ENCODE measurements at places on chromosomes 13 and 19.

DNA sequence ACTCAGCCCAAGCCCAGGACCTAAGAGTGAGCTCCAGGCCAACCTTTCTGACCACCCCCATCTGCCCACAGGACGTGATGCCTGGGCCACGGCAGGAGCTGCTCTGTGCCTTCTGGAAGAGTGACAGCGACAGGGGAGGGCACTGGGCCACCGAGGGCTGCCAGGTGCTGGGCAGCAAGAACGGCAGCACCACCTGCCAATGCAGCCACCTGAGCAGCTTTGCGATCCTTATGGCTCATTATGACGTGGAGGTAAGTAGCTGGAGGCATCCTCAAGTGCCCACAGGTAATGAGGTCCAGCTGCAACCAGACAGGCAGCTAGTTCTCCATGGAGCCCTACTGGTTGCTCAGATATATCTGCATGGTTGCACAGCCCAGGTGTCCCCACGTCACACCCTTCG, 14.8 kb downstream of the DDX39A start:
- no peak for DNase-seq

- DNase-seq: no peak
Measured at GRCh38 chr13:91771229-91771628, 372.8 kb downstream of the GPC5 start.

DNA sequence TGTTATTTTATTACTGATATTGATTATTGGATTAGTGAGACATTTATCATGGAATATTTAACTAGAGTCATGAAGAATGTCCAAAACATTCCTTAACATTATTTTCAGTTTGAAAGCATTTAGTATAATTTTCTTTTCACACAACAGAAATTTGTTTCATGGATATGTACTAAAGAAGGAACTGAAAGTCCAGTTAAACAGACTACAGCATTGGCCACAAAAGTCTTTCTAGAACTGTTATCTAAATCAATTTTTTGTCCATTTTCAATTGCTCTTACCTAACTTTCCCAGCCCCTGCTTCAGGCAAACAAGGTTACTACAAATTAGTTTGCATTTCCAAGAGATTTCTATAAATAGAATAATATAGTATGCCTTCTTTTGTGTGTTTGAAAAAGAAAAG, 1018.0 kb upstream of the PCDH20 start:
- no peak for DNase-seq

GRCh38 chr19:13881692-13882418, 4.9 kb downstream of the NANOS3 start:
- peak; percentile 67 for DNase-seq
